ENCODE measurements at places on chromosomes 16 and 17.

DNA sequence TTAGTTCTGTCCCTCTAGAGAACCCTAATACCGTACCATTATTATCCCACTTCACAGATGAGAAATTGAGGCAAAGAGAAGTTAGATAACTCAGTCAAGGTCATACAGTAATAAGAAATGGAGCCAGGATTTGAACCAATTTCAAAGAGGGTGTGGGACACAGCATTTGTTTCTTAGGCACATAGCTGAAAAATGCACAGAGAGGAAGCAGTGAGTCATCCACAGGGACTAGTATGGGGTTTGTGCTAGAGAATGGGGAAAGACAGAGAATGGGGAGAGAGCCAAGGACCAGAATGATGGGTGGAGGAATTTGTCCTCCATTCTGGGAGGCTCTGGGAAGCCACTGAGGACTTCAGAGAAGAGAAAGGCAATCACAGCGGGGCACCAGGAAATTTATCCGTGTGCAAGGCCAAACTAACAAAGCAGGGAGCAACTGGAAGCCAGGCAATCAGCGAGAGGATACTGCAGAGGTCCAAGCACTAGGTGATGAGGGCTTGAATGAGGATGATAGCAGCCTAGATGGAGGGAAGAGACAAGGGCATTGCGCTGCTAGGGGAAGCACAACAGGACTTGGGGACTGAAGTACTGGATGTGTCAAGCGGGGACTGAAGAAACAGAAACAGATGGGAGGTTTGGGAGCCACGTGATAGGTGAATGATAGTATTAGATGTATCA is 78.1 kb upstream of the ZFHX3 start:
- DNase-seq: peak; percentile 31

- no peak for DNase-seq
These were observed 1225.1 kb downstream of the CDH8 start for GRCh38 chr16:60811051-60811608.

DNA sequence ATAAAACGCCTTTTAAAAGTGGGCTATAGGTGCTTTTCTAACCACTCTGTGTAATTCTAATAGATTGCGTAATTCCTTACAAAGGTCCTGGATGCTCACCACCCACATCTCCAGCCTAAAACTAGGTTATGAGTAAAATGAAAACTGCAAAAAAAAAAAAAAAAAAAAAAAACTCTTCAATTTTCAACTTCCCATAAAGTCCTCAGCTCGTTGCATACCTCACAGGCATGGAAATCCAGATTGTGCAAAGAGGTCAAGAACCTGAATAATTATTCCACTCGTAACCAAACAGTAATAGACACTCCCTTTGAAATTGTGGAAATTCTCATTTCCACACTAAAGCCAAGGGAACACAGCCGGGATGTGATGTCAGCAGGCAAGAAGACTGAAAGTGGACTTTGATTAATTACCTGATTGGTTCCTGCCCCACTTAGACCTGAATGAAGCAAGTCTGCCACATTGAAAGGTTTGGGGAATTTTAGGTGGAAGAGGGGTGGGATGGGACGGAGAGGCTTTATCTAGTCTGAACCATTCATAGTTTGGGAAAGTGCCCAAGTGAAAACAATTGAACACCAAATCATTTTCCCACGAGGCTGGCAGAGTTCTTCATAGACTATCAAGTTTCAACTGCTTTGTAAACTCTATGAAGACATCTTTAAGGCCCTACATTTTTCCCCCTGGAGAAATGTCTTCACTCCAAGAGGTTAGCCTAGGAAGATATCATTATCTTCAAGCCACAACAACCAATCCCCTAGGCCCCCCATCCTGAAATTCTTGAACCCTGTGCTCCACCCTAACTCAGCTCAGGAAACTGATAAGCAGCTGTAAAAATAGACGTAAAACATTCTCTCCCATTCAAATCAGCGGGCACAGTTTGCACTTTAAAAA is 49.1 kb upstream of the TANC2 start:
- DNase-seq: no peak

DNA sequence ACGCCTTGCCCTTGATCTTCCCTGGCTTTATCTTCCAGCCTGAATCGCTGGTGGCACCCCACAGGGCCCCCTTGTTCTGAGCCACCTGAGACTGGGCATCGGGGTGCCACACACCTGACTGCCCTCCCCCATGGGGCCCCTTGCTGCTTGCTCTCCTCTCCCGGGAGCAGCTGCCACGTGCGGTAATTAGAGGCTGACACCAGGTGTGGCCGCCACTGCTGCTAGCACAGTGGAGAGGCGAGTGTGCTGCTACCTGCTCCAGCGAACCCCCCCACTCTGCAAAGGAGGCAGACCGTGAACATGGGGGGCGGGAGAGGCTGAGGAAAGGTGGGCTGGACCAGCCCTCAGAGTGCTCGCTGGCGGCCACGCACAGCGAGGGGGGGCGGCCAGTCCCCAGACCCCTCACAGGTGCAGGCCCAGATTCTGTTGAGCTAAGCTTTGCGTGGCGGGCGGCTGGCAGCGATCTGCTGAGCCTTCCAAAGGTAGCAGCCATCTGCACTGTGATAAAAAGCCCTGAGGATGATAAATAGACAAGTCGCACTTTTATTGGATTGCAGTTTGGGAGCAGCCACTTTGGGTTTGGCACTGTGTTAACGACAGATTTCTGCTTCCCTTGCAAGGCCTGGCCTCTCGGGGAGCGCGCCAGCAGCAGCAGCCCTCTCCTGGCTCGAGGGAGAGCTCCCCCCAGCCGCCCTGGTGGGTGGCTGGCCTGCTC is 167.9 kb upstream of the GSE1 start:
- no peak for DNase-seq

GRCh38 chr17:65175952-65176351 is 38.8 kb downstream of the RGS9 start:
- no peak for DNase-seq

GRCh38 chr17:74842599-74843351 is 16.9 kb downstream of the GRIN2C start:
- DNase-seq: no peak

DNA sequence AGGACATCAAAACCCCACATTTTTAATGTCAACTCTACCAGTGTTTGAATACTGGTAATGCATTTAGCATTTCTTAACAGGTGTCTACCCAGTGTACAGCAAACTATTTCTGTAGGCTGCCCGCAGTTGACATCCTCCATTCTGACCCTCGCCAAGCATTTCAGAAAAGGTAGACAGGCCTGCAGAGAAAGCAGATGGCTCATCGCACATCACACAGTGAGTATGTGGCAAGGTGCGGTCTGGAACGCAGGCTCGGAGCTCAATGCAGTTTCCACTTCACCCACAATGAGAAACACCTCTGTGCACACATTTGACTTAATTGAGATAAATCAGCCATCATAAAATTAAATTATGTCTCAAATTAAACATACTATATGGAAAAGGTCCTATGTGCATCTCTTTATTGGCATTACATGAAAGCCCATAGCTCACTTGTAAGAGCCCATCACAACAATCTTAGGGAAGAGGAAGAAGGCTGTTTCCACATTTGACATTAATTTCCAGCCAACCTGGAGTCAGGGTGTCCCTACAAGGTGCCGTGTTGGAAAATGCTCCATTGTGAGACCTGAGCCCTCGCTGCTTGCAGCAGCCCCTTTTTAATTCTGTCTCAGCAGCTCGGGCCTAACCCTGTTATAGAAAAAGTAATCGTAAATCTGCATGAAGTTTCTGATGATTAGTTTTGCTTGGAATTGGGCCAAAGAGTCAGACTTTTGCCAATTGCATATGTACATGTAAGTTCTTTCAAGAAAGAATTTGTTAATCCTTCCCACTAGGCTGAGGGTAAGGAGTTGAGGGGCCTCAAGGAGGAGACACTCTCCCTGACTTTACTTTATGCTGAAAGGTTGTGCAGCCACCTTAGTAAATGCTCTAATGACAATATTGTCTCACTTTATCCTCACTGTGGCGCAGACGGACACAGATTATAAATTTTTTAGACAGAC is 378.7 kb upstream of the DYNLRB2 start:
- DNase-seq: no peak

- DNase-seq: no peak
These were observed 4.4 kb downstream of the MVP start for GRCh38 chr16:29824589-29825144.

DNA sequence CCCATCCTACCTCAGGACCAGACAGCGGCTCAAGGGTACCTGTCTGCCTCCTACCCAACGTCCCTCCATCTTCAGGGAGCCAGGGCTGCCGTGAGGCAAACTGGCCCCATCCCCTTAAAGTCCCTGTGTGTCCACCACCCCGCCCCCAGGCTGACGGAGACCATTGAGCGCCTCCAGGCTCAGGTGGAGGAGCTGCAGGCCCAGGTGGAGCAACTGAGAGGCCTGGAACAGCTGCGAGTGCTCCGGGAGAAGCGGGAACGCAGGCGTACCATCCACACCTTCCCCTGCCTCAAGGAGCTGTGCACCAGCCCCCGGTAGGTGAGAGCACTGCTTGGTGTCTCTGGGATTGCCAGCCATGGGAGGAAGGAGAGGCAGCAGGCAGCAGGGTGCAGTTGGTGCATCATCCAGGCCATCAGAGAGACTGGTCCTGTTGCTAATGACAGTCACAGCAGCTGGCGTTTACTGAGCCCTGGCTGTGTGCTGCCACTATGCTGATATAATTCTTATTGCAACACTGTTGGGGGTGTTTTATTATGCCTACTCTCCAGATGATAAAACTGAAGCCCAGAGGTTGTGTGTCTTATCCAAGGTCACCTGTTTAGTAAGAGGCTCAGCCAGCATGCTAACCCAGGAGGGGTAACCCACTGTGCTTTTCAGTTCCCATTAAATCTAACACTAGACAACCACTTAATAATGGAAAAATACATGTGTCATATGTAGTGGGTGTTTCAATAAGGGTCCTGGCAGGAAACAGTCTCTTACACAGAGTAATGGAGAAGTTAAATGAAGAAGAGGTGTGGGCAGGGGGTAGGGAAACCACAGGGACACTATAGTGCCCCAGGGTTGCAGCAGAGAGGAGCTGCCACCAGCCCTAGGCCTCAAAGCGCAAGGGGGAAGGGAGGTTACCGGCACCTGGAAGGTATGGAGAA is 10.3 kb upstream of the MRPL58 start:
- DNase-seq: no peak

- no peak for DNase-seq
These were observed 396.6 kb upstream of the DYNLRB2 start for GRCh38 chr16:80144191-80144590.

- DNase-seq: no peak
These were observed 441 bp downstream of the CMTM4 start for GRCh38 chr16:66695935-66696668.

DNA sequence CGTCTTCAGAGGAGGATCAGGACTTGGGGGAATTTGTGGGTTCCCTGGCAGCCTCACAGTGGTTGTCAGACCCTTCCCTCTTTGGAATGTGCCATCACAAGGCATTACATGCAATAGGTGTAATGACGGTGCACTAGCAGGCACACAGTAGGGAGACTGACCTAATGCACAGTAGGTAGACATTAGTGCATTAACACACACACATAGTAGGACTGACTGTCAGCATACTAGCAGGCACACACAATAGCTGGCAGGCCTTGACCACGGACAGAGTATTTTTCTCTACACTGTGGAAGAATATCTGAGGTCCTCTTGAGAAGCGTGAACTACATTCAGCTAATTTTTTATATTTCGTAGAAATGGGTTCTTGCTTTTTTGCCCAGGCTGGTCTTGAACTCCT is 10.9 kb upstream of the UBALD2 start:
- no peak for DNase-seq

DNA sequence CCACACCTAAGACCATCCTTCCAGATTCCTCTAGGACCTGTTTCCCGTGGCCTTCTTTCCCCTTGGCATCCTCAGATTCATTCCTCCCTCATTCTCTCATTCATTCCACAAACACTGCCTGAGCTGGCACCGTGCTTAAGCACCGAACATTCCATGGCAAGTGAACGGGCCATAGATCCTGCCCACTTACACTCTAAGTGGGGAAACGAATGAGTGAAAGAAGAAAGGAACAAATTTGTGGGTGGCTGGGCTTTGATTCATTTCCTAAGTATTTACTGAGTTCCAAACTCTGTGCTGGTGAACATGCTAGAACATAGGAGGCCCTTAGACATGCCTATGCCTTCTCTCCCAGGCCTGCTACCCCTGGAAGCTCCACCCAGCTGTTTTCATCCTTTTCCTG is 30.0 kb downstream of the SRCIN1 start:
- DNase-seq: no peak

GRCh38 chr17:36901506-36901905 is 35.8 kb upstream of the LHX1 start:
- DNase-seq: no peak

GRCh38 chr17:66403846-66404556 is 101.6 kb downstream of the PRKCA start:
- DNase-seq: no peak

GRCh38 chr17:43027091-43028032 is 2.3 kb downstream of the RND2 start:
- no peak for DNase-seq

GRCh38 chr17:67183531-67183930 is 61.5 kb downstream of the HELZ start:
- DNase-seq: no peak

DNA sequence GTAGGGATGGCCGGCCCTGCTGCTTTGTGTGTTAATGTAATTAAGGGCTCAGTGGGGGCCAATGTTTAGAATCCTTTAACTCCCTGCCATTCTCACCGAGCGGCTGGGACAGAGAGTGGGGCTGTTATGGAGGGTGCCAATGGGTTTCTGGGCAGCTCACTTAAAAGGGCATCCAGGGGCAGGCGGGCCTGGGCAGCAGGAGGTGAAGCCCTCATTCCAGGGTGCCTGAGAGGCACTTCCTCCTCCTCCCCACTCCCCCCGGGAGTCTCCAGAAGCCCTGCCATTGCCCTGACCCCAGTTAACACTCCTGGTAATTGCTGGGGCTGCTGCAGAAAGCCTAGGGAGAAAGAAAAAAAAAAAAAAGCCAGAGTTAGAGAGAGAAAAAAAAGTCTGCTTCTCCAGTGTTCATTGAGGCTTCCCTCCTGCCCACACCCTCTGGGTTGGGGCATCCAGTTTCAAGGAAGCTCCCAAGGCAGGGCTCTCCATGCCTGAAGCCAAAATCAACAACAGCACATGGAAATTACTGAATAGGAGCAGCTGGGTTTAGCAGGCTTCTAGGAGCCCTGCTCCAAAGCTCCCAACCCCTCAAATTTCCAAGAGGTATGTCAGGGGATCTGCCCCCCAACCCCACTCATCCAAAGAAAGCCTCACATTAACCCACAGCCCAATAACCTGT is 28.0 kb downstream of the CUEDC1 start:
- no peak for DNase-seq

DNA sequence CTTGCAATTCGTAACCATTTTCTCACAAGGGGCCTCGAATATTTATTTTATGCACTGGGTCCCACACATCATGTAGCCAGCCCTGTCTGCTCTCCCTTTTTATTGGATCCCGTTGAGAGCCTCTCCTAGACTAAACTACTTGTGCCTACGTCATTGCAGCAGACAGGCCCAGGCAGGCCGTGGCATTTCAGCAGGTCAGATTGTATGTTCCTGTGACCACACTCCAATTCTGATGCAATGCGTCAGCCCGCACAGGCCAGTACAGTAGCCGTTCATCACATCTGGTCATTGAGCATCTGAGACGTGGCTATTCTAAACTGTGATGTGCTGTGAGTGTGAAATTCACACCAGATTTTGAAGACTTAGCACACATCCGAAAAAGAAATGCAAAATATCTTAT is 42.2 kb downstream of the ABAT start:
- DNase-seq: no peak
